Transverse colon (tissue), 4 donors: ENCODE measurements at places on chromosomes 6 and 20.

DNA sequence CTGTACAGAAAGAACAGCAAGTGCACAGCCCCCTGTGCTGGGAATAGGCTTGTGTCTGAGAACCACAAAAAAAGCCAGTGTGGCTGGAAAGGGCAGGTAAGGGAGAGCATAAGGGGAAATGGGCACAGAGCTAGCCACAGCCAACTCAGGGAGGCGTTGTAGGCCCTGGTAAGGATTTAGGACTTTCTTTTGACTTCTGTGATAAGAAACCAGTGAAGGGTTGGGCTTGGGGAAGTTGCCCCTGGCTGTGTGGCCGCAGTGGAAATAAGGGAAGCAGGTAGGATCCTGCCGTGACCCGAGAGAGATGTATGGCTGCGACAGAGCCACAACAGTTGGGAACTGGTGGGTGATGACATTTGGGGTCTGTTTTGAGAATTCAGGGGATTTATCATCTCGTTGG lies 30.0 kb upstream of the PHACTR2 start:
- DNase-seq = no peak

DNA sequence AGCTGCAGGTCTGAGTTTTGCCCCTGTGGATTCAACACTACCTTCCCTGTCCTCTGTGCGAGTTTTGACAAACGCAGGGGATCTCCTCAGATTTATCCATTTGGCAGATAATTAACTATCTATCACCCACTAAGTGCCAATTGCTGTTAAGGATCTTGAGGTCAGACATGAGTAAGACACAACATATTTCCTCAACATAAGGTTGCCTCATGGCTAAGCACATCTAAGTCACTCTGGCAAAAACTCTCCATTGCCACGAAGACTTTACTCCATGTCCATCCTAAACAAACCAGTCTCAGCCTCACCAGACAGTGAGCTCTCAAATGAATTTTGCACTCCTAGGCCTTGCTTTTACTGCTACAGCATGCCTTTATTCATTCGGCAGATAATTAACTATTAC lies 408.4 kb downstream of the MAFB start:
- DNase-seq = no peak

- DNase-seq = no peak
Observed at GRCh38 chr6:157222201-157222981, 100.9 kb downstream of the TMEM242 start.

- DNase-seq = no peak
Observed at GRCh38 chr6:1595271-1596087, 14.2 kb upstream of the FOXC1 start.

DNA sequence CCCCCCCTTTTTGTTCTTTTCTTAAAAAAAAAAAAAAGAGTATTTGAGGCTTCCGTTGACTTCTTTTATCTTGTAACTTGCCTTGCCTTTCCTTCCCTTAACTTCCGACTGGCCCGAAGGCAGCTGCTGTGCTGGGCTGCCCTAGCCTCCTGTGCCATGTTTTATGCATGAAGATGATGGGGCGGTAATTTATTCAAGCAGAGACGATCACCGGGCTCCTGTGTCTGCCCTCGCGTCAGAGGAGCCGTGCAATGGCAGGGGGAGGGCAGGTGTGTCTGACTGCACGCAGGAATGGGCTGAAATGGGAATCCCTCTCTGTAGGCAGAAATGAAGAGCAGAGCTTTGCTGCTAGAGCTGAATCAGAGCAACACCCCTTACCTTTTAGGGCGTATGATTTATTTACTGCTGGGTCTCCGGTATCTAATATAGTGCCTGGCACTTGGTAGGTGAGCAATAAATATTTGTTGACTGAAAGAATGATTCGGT lies 106.3 kb upstream of the RIPOR2 start:
- DNase-seq = peak; percentile 30

GRCh38 chr6:134878136-134878535 lies 71.8 kb downstream of the ALDH8A1 start:
- DNase-seq = no peak

- no peak for DNase-seq
Observed at GRCh38 chr6:131317516-131317915, 182.2 kb downstream of the AKAP7 start.

DNA sequence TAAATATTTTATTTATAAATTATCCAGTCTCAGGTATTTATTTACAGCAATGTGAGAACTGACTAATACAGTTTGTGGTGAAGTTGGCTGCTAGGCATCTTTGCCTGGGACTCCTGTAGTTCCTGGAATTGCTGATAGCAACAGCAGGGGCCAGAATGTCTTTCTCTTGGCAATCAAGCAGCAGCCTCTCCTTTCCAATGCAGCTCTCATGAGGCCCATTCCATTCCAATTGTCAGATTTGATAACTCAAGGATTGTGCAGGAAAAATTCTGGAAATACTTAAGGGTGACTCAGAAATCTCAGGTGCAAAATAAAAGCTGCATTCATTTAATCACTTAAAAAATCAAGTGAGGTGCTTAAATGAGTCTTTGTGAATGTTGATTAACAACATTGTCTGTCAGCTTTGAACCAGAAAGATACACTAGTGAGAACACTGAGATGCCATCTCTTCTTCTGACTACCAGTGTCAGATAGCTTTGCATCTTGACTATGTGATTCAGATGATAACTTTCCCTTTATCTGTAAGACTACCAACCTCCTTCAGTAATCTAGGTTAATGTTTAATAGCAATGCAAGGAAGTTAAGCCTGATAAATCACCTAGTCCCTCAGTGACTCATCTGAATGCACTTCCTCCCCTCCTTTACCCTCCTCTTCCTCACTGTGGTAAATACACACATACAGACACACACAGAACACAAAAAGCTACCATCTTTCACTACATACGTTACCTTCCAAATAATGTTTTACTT lies 32.1 kb upstream of the COL21A1 start:
- DNase-seq = no peak

DNA sequence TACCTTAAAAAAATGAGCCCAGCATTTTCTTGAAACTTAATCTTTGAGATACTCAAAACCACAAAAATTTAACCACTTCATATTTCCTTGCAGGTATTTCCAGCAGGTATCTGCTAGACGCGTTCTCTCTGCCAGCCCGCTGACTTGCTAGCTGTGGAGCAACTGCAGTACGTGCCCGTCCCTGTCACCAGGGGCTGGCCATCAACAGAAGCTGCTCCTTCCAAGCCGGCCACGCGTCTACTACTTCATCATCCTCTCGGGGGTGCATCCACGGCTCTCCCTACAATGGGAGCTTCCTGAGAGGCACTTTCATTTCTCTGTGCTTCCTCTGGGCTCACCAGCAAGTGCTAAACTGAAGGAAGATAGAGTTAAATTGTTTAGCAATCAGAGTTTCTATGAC lies 132.4 kb downstream of the DTNBP1 start:
- DNase-seq = no peak

DNA sequence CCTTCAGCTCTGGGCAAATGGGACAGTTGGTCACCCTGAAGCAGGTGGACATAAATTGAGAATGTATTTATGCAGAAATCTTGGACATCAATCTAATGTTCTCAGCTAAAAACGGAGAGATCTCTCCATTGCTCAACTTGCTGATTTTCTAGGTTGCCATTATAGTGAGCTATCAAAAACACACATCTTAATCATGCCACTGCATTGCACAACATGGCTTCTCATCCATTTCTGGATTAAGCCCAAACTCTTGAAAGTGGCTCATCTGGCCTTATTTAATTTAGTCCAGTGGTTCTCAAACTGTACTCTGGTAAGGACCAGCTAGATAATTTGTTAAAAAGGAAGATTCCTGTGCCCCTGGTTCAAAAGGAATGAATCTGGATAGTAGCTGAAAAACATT lies 324.9 kb upstream of the CITED2 start:
- DNase-seq = no peak

DNA sequence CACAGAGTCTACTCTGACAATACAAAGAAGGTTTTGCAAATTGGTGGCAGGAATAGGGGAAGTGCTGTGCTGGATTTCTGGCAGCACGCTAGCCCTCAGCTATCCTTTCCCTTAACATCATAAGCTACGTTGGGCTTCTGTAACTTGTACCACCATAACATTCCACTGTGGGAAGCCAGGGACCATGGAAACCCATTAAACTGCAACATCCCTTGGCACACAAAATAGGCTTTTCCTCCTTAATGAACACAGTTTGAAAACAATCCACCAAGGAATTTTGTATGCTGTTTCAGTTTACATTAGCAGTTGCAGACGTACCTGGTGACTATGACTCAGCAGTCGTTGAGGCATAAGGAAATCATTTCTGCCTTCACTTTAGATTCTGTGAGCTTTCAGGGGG lies 203.9 kb upstream of the RAB32 start:
- no peak for DNase-seq

- DNase-seq = peak; percentile 12
Observed at GRCh38 chr6:21873562-21873961, 280.0 kb downstream of the SOX4 start.
